Fibroblast of lung (primary cell): ENCODE measurements at places on chromosomes 7 and 10.

DNA sequence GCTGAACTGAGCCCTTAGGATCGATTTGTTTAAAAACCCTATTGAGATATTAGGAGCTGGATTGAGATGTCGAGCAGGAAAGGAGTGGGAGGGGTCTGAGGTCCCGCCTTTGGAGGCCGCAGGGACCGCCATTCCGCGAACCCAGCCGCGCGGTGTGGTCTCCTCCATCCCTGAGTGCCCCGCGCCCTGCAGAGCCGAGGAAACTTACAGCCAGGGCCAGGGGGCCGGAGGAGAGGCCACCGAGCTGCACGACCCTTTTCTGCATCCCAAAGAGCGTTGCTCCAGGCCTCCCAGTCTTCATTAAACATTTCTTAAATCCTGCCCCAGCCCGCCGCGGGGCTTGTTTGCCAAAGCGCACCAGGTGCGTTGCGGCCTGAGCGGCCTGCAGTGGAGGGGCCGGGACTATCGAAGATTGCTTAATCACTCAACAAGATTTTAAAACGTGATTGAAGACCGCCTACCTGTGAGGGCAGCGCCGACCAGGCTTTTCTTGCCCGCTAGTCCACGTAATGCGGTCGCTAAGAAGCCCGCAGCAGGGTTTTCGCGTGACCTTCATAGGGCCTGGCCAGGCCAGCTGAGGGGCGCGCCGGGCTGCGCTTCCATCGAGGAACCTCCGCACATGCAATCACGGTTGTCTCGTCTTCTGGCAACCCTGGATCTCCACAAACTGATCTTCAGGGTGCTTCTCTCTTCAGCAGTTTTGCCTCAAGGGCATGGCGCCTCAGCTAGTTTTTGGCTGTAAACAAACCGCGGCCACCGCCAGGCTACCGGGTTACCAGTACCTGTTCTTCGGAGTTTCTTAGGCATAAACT lies 2.0 kb upstream of the CTBP2 start:
- no peak for DNase-seq

- no peak for DNase-seq
These were observed 74.7 kb upstream of the PDGFA start for GRCh38 chr7:594212-594913.

GRCh38 chr7:122056977-122057376 lies 87.1 kb downstream of the AASS start:
- DNase-seq: no peak

- no peak for DNase-seq
These were observed 3.4 kb downstream of the PALD1 start for GRCh38 chr10:70481831-70482530.

DNA sequence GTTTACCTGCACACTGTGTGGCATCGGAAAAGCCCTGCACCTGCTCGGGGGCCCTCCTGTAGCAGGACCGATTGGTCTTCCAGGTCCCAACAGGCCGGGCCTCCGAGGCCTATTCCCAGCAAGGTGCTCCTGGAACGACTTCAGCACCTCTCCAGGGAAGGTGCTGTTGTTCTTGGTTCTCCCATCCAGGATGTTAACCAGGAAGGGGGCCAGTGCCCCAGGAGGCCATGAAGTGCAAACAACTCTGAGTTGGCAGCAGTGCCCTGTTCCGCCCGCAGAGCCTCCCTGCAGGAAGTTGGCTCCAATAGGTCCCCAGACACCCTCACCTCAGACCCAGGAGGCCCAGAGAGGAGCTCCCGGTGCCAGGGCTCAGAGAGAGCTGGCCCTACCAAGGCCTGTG lies 64.0 kb upstream of the DUSP5 start:
- no peak for DNase-seq

GRCh38 chr7:136353287-136353686 lies 376.1 kb upstream of the MTPN start:
- no peak for DNase-seq

DNA sequence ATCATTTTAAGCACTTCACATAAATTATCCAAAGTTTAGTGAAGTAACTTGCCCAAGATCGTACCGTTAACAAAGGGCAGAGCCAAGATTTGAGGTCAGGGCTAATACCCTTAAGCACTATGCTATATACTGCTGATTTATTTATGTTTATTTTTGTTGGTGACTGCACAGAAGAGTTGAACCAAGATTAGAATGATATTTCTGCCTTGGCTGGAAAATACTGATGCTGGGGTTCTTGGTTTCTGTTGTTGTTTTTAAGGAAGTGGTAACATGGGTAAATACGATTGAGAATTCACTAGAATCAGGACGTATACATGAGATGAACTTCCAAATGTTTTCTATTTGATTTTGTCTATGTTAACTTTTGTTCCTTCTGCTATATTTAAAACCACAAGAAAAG lies 9.3 kb downstream of the ADD3 start:
- DNase-seq: no peak

GRCh38 chr10:101826852-101827434 lies 8.7 kb upstream of the OGA start:
- no peak for DNase-seq

DNA sequence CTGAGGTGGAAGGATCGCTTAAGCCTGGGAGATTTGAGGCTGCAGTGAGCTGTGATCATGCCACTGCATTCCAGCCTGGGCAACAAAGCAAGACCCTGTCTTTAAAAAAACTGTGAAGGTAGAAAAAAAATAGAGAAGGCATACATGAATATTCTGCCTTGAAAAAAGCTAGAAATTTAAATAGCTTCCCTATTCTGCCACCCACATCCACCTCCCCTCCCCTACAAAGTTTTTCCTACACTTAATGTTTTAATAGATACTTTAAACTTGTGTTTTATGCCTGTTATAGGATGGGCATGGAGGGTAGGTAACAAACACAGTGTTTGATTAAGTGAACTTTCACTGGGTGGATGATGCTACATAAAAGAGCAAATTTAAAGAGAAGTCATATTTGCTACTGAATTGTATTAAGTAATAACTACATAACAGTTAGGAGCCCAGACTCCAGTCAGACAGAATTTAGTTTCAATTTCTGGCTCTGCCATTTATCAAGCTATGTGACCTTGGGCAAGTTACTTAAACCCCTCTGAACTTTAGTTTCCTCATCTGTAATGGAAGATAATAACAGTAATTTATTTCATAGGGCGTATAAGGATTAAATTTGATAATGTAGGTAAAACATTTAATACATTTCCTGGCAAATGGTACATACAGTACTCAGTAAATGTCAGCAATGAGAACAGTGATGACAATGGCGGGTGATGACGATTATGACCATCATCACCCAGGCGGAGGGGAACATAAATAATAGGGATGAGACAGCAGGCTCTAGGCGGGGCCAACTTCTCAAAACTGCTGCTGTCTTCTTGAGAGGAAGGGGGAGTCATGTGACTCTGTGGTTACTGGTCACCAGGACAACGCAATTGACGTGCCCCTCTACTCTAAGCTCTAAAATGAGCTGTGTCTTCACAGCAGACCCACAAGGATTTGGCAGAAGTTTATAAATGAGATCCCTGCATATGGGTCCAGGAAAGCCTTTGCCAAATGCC lies 15.8 kb downstream of the DNMBP start:
- DNase-seq: peak; percentile 96

- DNase-seq: no peak
These were observed 117.1 kb upstream of the GATA3 start for GRCh38 chr10:7937315-7937945.

GRCh38 chr7:3943779-3944520 lies 642.9 kb downstream of the SDK1 start:
- DNase-seq: no peak

DNA sequence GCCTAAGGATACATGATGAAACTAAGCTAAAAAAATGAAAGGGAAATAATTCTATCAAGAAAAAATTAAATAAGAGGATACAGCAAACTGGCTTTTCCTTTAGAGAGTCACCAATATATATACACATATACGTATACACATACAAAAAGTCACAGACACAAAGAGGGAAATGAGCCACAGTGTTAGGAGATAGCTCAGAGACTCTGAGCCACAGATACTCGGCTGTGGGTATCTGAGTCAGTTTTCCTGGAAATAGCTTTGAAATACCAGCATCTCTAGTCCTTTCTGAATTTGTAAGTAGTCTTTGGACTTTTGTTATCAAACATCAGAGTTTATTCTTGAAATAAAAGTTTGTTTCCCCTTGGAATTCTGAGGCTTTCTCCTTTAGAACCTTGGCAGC lies 111.8 kb downstream of the TBXAS1 start:
- no peak for DNase-seq

DNA sequence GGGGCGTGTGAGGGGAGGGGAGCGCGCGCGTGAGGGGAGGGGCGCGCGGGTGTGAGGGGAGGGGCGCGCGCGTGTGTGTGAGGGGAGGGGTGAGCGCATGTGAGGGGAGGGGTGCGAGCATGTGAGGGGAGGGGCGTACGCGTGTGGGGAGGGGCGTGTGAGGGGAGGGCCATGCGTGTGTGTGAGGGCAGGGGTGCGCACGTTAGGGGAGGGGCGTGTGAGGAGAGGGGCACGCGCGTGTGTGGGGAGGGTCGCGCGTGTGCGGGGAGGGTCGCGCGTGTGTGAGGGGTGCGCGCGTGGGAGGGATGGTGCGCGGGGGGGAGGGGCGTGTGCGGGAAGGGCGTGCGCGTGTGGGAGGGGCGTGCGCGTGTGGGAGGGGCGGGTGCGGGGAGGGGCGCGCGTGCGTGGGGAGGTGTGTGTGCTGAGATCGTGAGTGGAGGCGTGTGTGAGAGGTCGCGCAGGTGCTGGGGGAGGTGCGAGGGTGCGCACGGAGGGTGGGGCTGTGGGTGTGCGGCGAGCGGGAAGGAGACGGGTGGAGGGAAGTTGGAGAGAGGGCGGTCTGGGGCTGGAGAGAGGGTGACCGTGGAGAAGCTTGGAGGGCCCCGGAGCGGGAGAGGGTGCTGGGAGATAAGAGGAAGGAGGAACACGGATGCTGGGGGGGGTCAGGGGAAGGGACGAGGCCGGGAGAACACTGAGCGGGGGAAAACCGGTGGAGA lies 19.7 kb downstream of the MXI1 start:
- DNase-seq: peak; percentile 29

- no peak for DNase-seq
These were observed 220.9 kb upstream of the MKLN1 start for GRCh38 chr7:131106681-131107336.

GRCh38 chr10:47318706-47319105 lies 3.5 kb upstream of the GDF2 start:
- no peak for DNase-seq

DNA sequence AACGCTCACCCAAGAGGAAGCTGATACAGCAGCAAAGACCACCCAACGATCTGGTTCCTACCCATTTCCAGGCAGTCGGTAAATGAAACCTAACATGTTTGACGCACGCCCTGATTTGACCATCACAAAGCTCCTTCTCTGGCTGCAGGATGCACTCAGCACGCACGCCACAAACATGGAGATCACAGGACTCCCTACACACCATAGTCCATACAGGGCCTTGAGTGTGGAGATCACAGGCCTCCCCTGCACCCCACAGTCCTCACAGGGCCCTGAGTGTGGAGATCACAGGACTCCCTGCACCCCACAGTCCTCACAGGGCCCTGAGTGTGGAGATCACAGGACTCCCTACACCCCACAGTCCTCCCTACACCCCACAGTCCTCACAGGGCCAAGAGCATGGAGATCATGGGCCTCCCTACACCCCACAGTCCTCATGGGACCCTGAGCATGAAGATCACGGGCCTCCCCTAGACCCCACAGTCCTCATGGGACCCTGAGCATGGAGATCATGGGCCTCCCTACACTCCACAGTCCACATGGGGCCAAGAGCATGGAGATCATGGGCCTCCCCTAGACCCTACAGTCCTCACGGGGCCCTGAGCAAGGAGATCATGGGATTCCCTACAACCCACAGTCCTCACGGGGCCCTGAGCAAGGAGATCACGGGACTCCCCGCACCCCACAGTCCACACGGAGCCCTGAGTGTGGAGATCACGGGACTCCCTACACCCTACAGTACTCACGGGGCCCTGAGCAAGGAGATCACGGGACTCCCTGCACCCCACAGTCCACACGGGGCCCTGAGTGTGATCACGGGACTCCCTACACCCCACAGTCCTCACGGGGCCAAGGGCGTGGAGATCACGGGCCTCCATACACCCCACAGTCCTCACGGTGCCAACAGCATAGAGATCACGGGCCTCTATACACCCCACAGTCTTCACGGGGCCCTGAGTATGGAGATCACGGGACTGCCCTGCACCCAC lies 409.2 kb downstream of the DNAJB6 start:
- DNase-seq: no peak

DNA sequence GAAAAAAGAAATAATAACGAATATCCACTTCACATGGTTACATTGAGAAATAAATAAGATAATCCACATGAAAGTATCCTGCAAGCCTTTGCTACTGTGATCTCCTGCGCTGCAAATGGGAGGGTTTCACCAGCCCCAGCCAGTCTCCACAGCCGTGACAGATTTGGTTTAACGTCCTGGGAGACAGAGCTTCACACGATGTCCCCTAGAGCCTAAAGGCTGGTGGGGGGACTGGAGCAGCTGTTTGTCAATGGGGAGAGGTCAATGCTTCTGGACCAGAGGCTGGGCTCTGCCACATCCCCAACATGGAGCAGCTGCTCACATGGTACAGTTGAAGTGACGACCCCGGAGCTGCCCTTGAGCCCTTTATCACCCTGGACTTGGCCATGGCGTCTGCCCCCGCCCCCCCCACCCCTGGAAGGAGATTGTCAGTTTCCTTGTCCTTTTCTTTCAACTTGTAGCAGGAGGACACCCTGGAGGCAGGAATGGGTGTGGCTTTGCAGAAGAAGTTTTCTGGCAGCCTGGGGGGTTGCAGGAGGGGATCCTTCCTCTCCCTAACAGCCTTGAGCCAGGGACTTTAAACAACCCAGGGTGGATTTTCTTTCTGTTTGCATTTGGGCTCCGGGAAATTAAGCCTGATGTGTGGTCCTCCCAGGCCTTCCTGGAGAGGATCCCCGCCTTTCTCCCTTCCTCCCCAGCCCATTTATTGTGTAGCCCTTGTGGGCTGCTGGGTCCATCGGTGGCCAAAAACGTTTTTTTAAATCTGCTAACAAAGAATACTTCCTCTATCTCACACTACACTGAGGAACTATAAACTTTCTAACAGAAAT lies 37.0 kb upstream of the MXI1 start:
- DNase-seq: no peak

- DNase-seq: peak; percentile 55
These were observed 26.5 kb downstream of the NUB1 start for GRCh38 chr7:151368136-151368571.

- no peak for DNase-seq
These were observed 100.1 kb downstream of the GRB10 start for GRCh38 chr7:50682573-50682972.

GRCh38 chr10:71014021-71014805 lies 125.8 kb upstream of the PCBD1 start:
- DNase-seq: no peak

- no peak for DNase-seq
These were observed 11.2 kb downstream of the DGKI start for GRCh38 chr7:137835486-137836112.

- peak; percentile 97 for DNase-seq
These were observed 33.6 kb downstream of the DNMBP start for GRCh38 chr10:99975942-99976809.
